ENCODE measurements at places on chromosomes 3 and 15.

DNA sequence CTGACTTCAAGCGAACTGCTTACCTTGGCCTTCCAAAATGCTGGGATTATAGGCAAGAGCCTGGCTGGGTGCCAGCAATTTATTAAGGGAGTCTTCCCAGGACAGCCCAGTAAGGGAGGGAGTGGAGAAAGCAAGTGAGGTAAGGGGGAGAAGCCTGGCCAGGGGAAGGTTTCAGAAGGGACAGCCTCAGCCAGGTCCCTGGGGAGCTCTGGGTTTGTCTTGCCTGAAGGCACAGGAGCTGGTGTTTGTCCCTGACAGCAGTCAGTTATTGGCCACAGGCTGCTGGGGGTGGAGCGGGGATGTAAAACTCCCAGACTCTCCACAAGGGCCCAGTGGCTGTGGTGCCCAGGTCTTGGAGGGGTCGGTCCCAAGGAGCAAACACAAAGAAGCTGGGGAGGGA, 33.0 kb upstream of the CDCP1 start:
- no peak for DNase-seq

GRCh38 chr3:33034601-33035000, 62.3 kb downstream of the GLB1 start:
- no peak for DNase-seq

- DNase-seq, result no peak
Measured at GRCh38 chr3:46386205-46386604, 15.5 kb downstream of the CCR5 start.

- no peak for DNase-seq
Measured at GRCh38 chr15:95325763-95326404, 1004.6 kb upstream of the NR2F2 start.

DNA sequence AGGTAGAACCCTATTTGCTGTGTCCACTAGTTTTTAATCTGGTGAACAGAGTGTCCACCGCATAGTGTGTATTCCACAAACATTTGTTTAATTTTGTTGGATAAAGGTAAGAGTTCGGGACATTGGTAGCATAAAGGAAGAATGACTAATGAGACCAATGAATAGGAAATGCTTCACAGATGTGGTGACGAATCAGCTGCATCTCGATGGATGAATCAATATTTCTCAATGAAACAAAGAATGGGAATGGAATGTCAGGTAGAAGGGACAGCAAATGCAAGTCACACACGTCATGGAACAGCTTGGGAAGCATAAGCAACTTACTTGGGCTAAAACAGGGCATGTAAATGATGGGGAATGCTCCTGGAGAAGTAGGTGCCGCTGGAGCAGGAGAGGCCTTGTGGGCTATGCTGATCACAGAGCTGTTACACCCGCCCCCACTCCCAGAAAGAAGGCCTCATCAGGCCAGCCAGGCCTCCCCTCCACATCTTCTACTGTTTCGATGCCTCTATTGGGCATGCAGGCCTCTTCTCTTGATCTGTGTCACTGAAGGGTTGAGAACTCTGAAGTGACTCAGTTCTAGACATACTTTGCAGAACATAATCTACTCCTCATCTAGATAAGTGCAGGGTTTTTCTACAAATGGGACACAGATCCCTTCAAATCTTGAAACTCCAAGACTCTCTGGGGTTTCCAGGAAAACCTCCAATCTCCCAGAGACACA, 120.0 kb upstream of the GADL1 start:
- DNase-seq, result no peak

DNA sequence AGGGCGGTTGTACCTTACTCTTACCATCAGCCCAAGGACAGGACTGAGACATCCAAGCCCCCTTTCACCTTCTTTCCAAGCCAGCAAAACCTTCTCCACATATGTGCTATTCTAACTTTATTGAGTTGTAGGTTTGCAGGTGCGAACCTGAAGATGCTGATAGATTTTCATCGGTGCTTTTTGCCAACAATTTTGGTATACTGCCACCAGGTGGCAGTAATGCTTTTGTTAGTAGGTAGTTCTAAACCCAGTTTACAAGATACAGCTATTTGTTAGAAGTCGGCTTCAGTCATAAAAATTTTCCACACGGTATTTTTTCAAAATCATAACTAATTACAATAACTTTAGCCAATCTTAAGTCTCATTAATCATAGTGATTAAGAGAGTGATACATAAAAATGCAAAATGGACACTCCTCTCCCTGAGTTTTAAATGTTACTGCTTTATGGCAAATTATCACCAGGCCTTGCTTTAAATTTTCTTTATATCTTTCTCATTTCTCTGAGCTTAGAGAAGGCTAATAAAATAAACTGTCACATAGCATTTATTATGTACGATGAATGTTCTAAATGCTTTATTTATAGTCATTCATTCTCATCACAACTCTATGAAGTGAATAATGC, 636 bp downstream of the TBC1D21 start:
- DNase-seq, result no peak

DNA sequence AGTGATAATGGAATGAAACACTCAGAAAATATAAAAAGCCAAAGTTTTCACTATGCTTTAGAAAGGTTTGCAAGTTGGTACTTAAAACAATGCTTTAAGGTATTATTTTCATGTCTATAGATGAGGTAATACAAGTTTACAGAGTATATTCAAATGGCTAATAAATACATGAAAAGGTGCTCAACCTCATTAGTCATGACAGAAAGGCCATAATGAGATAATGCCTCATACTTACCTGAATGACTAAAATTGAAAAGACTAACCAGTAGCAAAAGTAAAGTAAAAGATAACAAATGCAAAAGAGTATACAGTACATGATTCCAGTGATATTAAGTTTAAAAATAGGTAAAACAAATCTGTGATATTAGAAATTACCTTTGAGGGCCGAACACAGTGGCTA, 163.8 kb downstream of the SUCLG2 start:
- no peak for DNase-seq

DNA sequence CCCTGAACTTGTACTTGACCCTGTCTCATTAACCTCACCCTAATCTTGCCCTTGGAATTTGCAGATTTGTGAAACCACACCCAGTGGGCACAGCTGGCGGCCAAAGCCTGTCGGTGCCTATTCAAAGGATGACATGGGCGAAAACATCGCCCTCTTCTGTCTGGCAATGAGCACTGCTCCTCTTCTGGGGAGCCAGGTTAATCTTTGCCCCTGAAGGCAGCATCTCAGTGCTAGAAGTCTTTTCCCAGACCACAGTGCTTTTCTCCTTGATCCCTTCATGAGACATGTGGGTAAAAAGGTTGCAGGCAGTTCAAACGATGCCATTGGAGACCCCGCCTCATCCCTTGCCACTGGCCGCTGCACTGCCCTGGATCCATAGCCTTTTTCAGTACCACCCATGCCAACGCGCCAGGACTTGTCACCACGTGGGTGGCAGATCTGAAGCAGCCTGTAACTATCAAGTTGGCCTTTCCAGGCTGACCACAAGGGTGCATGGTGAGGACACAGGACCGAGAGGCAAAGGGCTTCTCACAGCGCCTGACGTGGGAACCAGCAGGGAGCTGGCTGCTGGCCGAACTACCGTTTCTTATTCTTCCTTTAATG, 6.5 kb upstream of the DNASE1L3 start:
- DNase-seq, result no peak

DNA sequence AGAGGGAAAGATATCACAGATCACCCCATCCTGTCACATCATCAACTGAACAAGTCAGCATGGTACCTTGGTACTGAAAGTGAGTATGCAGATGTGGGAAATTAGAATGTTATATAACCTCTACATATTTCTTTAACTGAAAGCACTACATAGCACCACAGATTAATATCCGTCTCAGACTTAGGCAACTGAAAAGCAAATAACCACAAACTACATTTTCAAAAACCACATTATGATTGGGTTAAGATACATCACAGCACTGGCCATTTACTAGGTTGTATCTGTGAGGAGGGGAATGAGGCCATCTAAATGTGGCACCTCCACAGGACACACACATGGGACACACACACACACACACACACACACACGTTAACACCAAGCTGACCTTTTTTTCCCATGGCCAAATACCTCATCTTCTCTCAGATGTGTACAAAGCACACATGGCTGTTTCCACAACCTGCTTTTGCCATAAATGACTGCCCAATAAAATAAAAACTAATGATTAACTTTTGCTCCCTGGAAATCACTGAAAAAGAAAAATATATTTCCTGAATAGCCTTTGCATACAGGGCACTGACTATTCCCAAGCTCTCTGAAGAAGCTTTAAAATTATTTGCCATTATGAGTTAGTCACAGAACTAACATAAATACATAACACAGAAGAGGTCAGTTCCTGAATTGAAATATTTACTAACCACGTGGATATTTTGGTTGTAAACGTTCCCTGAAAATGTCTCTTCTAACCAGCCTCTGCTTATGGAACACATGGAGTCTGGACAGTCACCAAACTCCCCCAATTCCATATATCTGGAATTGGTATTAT, 60.1 kb downstream of the SUMF1 start:
- DNase-seq, result no peak

- no peak for DNase-seq
Measured at GRCh38 chr3:174215456-174215855, 643.7 kb upstream of the NAALADL2 start.

DNA sequence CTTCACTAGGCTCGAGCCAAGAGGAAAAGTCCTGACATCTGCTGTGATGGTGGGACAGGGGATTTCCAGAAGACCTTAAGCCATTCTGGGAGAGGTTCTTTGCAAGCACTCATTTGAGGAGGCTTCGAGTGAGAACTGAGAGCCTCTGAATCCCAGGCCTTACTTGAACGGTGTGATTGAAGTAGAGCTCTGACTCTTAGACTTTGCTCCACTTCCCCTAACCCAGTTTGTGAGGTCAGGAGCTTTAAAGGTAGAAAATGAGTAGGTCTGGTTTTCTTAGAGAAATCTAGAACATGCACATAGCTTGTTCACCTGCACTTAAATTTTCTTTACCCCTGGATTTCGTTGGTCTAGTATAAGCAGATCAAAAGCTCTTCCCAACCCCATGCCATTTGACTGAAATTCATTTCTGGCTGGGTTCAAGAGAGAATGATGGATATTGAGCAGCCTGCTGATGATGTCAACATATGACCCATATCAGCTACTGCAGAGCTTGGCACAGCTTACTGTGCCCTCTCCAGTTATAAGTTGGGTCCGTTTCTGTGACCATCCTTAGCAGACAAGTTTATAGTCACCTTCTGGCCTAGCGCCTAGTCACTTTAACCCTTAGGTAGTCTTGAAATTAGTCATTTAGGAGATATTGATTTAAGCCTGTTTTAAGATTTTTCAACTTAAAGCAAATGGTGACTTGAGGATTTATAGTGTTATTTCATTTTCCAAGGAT, 229.2 kb upstream of the CHRM5 start:
- DNase-seq, result no peak

DNA sequence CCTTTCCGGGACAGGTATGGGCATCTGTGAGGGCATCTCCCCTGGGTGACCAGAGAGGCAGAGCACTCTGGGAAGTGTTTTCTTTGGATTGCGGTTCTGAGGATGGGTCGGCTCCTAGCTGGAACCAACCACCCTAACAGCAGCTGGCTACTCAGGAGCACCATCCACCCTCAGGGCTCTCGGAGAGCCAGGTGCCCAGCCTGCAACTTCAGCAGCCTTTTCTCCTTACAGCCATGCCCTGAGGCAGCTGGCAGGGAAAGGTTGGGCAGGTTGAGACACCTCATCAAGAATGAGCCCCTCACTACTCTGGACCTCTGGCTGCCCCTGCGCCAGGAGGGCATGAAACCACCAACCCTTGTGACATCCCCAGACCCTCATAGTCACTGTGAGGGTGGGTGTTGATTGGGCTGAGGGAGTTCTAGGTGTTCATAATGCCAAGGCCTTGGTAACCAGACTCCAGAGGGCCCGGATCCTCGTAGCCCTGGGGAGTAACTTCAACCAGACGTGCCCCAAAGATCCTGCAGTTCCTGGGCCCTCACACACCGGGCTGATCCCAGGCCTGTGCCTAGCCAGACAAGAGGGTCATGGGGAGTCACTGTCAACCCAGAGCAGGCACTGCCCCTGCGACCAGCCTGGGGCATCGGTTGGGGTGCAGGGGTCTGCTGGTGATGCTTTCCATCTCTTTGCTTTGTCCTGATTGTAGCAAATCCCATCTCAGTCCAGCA, 114.4 kb upstream of the ABHD17C start:
- DNase-seq, result no peak

DNA sequence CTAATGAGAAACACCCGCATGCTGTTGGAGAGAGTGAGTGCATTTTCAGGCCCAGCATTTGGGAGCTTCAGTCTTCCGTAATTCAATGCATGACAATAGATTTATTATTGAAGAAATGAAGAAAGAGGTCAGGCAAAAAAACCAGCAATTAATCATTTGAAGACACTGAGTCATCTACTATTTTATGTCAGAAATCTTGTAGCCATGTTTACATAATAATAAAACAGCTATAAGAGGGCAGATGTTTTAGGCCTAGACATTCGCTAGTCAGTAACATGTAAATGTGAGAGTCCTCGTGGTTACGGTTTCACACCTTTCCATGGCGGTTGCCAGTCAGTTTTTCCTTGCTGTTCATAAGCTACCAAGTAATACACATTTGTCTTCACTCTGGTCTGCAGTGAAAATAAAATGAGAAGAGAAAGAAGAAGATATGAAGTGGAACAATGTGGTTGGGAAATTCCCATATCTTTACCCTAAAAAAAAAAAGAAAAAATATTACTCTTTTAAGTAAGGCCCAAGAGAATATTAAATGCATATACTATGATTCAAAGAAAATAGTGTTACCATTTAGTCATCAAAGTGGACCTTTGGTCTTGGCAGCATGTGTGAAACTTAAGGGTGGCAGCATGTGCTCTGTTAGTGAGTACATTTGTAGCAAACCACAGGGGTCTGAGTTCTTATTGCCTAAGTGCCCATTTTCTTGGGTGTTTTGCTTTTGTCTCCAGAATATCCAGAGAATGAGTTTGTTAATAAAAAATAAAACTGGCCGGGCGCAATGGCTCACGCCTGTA, 140.5 kb upstream of the TBL1XR1 start:
- no peak for DNase-seq

DNA sequence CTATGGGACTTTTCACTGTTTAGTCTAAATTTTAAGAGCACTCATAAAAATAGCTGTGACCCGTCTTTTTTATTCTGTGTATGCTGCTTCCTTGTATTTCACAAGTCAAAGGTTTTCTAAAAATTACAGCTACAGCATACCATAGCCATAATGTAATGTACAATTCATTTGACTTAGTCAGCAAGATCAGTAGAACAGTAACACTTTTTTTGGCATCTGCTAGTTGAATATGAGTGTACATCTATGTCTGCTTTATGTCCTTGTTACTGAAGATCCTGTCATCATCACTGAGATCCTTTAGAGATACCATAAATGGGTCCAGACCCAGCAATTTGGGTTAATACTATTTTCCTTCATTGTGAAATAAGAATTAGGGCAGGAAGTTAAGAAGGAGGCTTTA, 42.2 kb downstream of the CMSS1 start:
- DNase-seq, result no peak

DNA sequence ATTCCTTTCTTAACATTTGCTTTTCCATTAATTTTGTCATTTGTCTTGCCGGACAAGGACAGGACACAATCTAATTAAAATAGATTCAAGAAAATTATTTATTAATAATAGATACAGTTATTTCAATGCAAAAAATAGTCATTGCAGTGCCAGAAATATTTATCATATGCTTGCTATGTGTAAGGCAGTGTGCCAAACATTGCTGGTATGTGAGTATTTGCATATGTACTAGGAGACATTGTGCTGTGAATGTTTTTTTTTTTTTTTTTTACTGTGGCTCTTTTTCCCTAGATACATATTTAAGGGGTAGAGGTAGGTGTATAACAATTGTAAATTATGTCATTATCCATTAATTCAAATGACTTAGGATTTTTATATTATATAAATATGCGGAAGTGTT, 23.3 kb downstream of the SPRED1 start:
- no peak for DNase-seq

Measured in GM18507 (cell line).